WTC11 (cell line): ENCODE measurements at places on chromosomes 16 and 17. TPM values are rescaled to one million over a fixed set of nuclear protein-coding genes. Genes with fewer than 3 reads are reported as not detected.

Gene MYH11
- 0.69 to 0.74 TPM (median 0.69 TPM) in 3 replicates for total RNA-seq

Gene GUCY2D
- 0.87 to 1.9 TPM (median 1.1 TPM) in 3 replicates for total RNA-seq

Gene USP6
- total RNA-seq, result 0.20 to 0.25 TPM (median 0.23 TPM) in 3 replicates

Gene HAS3
- 54.4 to 66.9 TPM (median 56.0 TPM) in 3 replicates for total RNA-seq

Gene PRSS8
- 78.8 to 127 TPM (median 127 TPM) in 3 replicates for total RNA-seq

Gene KIF18B
- total RNA-seq, result 62.2 to 82.2 TPM (median 66.3 TPM) in 3 replicates

Gene IL17C
- 0.80 to 1.9 TPM (median 1.5 TPM) in 3 replicates for total RNA-seq

Gene NHLRC4
- 0.76 to 0.92 TPM (median 0.87 TPM) in 3 replicates for total RNA-seq

Gene PIK3R5
- 5.9 to 7.5 TPM (median 5.9 TPM) in 3 replicates for total RNA-seq

DNA sequence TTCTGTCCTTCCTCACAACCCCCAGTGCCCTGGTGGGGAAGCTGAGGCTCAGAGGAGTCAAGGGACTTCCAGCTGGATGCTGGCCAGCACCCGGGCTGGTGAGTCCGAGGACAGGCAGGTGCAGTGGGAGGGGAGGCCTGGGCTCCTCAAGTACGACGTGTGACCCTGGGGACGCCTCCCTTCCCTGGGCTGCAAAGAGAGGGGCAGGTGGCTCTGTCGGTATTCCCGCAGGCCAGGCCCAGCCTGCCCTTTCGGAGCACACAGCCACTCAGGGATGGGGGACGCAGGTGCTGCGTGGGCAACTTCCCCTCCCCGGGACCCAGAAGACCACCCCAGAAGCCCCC lies 33.1 kb upstream of the PVALEF start:
- DNase-seq, result no peak

- DNase-seq, result peak; percentile 9
Observed at GRCh38 chr17:15909481-15909991, 35.4 kb upstream of the ADORA2B start.

- DNase-seq, result no peak
Observed at GRCh38 chr16:54897930-54898329, 32.7 kb upstream of the IRX5 start.

- no peak for DNase-seq
Observed at GRCh38 chr17:8938933-8939332, 26.6 kb downstream of the PIK3R5 start.

DNA sequence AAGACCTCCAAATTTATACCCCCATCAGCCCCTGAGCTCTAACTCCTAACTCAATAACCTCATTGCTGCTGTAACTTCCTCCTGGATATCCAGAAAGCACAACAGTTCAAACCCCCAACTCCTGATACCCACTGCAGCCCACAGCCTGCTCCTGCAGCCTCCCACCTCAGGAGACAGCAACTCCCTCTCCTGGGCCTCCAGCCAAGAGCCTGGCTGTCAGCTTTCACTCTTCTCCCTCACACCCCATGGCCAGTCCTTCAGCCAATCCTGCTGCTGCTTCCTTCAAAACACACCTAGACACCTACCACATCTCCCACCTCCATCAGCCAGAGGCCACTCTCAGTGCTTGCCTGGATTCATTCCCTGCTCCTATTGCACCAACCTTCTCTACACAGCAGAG lies 5.4 kb downstream of the GINS2 start:
- no peak for DNase-seq

DNA sequence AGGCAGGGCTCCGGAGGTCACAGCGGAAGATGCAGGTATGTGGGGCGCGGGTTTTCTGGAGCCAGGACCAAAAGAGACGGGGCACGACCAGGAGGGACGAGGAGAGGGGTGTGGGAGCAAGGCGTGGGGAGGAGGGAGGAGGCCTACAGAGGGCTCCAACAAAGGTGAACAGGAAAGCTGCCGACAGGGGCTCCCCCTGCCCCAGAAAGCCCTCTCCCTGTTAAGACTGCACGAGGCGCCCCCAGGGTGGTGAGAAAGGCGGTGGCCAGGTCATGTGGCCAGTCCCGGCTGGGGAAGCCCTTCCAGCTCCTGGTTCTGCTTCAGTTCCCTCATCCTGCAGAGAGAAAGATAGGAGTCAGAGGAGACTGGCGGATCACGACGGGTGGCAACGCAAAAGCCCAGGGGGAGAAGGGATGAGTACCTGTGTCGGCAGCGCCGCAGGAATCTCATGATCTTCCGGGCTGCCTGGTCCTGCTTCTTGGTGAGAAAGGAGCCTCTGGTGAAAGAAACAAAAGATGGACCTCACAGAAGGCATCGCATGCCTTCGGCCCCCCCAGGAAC lies 949 bp upstream of the SPAG7 start:
- peak; percentile 36 for DNase-seq

- DNase-seq, result no peak
Observed at GRCh38 chr16:88957887-88958577, 19.0 kb downstream of the CBFA2T3 start.

DNA sequence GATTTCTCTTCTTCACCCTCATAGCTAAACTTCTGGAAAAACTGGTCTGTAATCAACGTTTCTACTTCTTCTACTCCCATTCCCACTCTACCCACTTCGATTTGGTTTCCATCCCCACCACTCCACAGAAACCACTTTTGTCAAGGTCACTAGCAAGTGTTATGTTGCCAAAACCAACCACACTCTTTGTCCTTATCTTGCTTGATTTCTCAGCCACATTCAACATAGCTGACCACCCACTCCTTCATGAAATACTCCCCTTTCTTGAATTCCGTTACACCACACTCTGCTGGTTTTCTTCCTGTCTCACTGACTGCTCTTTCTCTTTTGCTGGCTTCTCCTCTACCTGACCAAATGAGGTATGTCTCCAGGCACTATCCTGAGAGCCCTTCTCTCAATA lies 11.9 kb downstream of the IKZF3 start:
- no peak for DNase-seq

GRCh38 chr17:31663576-31663975 lies 195.5 kb downstream of the COPRS start:
- DNase-seq, result no peak

DNA sequence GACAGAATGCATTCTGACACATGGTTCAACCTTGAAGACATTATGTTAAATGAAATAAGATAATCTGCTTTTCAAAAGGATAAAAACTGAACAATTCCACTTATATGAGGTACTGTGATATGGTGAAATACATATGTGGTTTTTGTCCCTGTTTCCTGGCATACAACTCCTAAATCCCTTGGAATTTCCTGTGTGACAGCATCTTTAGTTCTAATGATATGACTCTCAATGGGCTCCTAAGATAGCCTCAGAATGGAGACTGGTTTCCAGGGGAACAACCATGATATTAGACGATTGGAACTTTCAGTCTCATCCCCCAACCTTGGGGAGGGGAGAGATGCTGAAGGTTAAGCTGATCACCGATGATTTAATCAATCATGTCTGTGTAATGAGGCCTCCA lies 37.7 kb upstream of the PHLPP2 start:
- DNase-seq, result no peak

- DNase-seq, result peak; percentile 90
Observed at GRCh38 chr17:27601069-27601974, 29.7 kb upstream of the LGALS9 start.

- no peak for DNase-seq
Observed at GRCh38 chr17:49249890-49250522, 19.4 kb upstream of the PHOSPHO1 start.

DNA sequence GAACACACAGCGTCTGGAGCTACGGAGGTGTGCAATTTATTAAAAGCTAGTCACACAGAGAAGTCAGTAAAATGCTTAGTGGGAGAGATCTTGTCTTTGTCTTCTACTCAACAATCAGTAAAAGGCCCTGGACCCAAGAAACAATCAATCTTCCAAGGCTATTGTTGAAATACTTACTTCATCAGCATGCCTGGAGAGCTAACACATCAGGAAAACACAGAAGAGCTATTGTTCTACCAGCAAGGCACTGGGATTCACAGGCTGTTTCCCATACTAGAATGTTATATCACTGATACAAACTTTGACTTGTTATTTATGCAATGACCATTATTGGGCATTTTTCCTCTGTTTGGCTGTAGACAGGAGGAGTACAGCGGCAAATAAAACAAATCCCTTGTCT lies 247.8 kb upstream of the ERCC4 start:
- DNase-seq, result no peak

DNA sequence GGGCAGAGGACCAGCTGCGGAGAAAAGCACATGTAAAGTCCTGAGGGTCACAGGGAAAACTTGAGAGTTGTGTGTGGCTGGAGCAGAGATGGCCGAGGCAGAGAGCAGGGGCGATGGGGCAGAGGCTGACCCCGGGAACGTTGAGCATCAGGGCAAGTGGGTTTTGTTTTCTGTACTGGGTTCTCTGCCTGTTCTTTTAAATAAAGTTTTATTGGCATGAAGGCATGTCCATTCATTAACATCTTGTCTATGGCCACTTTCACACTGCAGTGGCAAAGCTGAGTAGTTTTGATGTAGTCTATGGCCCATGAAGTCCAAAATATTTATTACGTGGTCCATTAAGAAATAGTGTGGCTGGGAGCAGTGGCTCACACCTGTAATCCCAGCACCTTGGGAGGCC lies 64.4 kb downstream of the ABCC1 start:
- no peak for DNase-seq

DNA sequence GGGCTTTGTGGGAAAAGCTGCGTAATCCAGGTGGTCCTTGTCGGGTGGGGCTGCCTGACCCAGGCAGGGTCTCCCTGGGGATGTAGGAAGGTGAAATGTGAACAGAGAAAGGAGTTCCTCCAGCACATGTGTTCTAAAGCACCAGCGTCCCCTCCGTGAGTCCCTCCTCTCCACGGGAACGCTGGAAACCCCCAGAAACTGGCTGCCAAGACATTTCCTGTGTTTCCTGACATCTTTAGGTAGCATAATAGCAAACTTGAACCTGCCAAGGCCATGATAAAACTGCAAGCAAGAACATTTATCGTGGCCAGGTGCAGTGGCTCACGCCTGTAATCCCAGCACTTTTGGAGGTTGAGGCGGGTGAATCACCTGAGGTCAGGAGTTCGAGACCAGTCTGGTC lies 12.6 kb upstream of the PYDC1 start:
- DNase-seq, result no peak

- DNase-seq, result no peak
Observed at GRCh38 chr16:1042049-1042744, 30.4 kb upstream of the SSTR5 start.

DNA sequence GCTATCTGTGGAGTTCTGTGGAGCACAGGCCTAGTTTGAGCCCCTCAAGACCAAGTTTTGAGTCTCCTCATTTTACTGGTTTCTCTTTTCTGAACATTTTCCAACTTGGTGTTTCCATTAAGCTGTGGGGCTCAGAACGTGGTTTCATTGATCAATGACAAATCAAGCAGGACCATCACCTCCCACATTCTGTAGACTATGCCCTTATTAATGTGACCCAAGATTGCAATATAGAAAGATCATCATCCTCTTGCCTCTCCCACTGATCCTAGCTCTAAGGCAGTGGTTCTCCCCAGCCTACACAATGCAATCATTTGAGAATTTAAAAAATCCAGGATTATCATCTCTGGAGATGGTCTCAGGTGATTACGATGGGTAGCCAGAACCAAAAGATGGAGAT lies 15.8 kb upstream of the OSGIN1 start:
- DNase-seq, result no peak

GRCh38 chr16:65185241-65185778 lies 63.4 kb upstream of the CDH11 start:
- DNase-seq, result no peak

GRCh38 chr16:19804538-19805323 lies 79.9 kb downstream of the GPRC5B start:
- peak; percentile 55 for DNase-seq

DNA sequence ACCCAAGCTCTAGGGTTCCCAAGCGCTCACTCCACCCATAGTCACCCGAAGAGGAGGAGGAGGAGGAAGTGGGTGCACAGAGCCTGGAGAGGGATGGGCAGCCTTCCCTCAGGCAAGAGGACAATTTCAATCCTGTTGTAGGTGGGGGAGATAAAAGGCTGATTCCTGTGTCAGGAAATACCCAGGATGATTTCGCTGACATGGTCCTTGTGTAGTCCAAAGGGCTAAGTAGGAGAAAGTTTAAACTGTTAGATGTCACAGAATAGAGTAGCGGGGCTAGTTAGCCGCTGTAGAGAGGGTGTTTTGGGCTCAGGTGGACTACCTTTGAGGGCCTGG lies 1.3 kb upstream of the EXOC7 start:
- DNase-seq, result no peak

DNA sequence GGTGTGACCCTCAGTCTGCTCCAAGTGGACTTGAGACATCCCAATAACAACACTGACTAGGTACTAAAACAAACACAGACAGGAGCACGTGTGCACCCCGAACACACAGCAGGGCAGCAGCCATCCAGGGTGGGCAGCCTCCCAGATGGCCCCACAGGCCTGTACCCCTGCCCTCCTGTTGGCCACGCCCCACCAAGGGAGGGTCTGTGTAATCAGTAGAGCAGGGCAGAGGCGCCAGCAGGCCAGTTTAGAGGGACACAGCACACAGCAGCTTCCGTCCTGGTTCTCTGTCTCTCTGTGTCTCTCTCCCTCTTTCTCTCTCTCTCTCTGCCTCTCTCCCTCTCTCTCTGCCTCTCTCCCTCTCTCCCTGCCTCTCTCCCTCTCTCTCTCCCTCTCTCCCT lies 21.4 kb downstream of the ACTG1 start:
- no peak for DNase-seq

DNA sequence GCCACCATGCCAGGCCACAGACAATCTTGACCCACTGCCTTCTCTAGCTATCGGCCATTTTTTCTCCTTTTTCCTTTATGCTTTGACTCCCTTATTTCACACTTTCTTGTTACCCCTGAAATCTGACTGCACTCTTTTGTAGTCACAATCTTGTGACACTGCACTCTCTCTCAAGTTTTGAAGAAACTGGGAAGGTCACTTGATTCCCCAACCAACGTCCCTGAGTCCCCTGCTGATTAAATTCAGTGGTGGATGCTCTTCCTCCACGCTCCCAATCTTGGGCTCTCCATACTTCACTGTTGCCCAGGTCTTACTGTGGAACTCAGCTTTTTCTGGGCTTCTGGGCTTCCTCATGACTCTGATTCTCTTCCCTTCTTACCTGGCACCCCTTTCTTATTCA lies 33.9 kb downstream of the PECAM1 start:
- DNase-seq, result no peak

- DNase-seq, result no peak
Observed at GRCh38 chr17:74981318-74981978, 6.0 kb upstream of the CDR2L start.
